ENCODE measurements at places on chromosomes 1 and 21.

DNA sequence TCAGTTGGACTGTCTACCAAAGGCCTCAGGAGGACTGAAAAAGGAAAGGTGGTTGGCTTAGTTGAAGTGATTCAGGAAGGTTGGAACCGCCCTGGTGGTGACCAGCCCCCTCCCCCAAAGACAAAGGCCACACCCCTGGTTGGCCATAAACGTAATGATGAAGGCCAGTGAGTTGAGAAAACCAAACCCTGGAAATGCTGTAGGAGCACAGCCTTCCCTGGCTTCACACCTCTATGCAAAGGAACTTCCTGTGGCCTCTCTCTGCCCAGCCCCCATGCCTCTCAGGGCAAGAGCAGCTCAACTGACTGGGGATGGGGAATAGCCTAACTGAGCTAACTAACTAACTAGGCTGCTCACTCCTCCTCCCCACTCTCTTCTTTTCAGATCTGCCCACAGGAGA, 90.4 kb downstream of the NPHP4 start:
- DNase-seq = no peak

GRCh38 chr1:29878501-29878900, 642.2 kb downstream of the PTPRU start:
- DNase-seq = no peak

- DNase-seq = no peak
These were observed 2.1 kb downstream of the ADORA1 start for GRCh38 chr1:203129501-203130231.

- no peak for DNase-seq
These were observed 56.7 kb downstream of the PTGS2 start for GRCh38 chr1:186623551-186623950.

GRCh38 chr21:38988509-38989378, 183.0 kb downstream of the ETS2 start:
- no peak for DNase-seq

DNA sequence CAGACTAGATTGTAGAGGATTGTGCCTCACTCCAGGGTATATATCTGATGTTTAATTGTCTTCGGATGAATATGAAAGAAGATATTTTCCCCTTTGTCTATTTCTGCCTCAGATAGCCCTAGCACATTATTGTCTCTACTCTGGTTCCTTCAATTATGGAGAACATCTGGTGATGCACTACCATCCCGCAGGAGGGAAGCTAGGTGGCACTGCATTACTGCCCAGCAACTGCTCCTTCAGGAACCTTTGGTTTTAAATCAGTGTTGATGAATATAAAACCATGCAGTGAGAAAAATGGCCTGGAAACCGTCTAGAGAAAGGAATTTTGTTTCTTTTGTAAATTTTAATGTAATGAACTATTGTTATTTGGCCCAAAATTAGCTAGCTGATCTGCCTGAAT, 68.5 kb downstream of the GPR88 start:
- DNase-seq = no peak

- no peak for DNase-seq
These were observed 5.6 kb upstream of the CENPS start for GRCh38 chr1:10424651-10425050.

- no peak for DNase-seq
These were observed 4.7 kb downstream of the AUNIP start for GRCh38 chr1:25854554-25854953.

- no peak for DNase-seq
These were observed 99.1 kb upstream of the RAB3GAP2 start for GRCh38 chr1:220371324-220371723.

GRCh38 chr1:45319761-45320160, 6.9 kb upstream of the HPDL start:
- DNase-seq = no peak

DNA sequence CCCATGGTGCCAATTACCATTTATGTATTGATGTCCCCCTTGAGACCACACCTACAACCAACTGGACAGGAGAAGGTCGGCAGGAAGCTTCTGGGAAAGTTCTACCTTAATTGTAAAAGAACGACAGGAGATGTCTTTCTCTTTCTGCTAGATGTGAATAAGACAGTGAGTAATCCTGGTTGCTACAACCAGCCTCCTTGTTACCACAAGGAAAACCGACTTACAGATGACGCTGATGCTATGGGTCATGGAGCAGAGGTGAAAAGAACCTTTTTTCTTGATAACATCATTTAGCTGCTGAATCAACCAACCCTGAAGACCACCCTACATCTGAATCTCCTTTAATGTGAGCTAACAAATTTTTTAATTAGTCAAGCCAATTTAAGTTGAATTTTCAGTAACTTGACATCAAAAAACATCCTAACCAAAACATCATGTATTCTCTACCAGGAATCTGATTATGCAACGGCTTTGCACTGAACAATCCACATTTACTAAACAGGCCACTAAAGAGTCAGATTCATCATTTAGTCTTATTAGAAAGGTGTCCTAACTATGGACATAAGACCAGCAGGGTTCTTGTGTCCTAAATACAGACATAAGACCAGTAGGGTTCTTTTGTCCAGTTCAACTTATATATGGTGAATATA, 23.0 kb downstream of the RGS2 start:
- DNase-seq = no peak

DNA sequence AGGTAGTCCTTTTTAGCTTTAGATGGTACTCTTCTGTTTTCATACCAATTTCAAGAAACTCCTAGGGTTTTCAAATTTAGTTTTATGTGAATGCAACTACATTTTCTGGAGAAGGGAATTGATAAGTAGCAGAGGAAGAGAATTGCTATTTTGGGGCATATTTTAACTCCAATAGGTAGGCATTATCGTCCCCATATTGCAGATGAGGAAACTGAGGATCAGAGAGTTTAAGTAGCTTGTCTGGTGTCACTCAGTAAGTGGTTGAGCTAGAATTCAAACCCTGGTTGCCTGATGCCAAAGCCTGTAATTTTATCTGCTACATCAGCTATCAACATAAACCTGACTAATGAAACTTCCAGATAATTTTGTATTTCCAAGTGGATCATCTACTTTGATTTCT, 1.9 kb downstream of the NFYC start:
- no peak for DNase-seq

- no peak for DNase-seq
These were observed 11.3 kb downstream of the BTG2 start for GRCh38 chr1:203316626-203317093.

DNA sequence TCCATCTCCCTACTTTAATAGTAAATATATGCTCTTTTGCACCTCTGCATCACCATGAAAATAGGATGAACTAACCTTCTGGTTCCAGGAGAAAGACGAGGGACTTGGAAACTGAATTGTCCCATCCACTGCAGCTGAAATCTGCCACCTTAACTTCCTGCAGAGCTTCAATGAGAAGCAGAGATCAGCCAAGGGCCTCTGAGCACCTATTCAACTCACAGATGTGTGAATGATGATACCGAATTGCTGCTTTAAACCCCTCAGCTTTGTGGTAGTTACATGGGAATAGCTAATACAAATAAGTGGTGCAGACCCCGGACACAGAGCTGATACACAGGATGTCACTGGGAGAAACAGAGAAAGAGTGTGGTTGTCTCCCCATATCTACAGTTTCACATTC, 616.8 kb downstream of the NCAM2 start:
- no peak for DNase-seq

- no peak for DNase-seq
These were observed 30.4 kb downstream of the CFAP74 start for GRCh38 chr1:1972976-1973715.

GRCh38 chr21:38956856-38957571, 151.3 kb downstream of the ETS2 start:
- no peak for DNase-seq

- DNase-seq = no peak
These were observed 52.2 kb downstream of the PHACTR4 start for GRCh38 chr1:28421744-28422143.

DNA sequence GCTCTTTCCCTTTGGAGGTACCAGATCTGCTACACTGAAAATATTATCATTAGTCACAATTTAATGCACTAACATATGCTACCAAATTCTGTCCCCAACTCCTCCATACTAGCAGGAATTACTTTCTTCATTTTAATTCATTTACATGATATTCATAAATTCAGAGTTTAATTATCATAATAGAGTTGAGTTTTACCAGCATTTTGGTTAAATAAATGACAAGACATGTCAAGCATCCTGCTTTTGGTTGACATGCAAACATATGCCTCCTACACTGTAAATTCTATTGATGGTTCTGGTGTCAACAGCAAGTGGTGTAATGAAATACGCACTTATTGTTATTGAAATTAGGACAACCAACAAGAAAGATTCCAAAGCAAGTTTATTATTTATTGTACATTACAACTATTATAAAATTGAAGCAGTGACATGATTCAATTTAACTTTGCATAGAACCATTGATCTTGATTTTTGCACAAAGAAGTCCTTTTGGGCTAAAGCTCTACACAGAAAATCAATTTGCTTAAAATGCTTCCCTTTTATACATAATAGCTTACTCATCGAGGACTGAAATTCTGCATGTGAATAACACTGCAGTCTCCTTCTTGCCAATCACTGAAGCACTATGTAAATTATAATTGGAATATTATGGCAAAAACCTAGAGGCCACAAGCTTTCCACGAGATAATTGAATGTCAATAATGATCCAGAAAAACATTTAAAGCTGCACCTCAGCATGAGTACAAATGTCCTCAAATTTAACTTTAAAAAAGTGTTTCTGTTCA, 728.6 kb upstream of the ADGRL2 start:
- no peak for DNase-seq

DNA sequence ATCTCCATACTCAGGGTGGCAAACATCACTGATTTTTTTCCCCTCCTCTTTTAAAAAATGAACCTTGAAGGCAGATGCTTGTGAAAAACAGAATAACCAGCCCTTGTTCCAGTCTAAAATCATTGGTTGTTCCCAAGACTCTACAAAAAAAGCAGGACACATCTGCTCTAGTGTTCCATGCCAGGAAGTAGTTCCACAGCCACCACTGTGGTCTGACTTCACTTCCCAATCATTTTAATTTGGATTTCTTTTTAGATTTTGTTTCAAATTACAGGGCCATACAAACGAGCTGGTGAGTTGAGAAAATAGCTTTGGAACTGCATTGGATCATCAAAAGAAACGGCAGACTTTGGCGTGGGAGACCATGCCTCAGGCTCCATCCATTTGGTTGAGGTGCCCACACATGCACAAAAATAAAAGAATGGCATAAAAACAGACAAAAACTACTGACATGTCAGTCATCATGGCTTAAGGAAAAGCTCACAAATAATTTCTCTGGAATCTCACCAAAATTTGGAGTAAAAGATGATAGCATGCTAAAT, 210.0 kb downstream of the GABPA start:
- DNase-seq = no peak

DNA sequence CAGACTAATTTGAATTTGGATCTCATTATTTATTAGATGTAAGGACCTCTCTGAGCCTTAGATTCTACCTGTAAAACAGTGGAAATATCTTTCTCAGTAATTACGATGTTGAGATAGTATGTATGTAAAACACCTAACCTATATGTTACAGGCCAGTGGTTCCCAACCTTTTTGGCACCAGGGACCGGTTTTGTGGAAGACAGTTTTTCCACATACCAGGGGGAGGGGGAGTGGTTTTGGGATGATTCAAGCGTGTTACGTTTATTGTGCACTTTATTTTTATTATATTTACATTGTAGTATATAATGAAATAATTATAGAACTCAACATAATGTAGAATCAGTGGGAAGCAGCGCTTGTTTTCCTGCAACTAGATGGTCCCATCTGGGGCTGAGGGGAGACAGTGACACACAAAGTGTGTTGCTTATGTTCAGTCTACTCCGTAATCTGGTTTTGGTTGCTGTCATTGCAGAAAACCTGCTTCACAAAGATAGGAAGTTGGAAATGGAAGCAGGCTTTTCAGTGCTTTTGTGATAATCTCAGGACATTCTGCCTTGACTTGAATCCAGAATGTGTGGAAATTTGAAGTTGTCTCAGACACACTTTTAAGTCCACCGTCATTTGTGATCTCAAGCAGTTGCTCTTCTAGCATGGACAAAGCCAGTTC, 12.8 kb downstream of the XPR1 start:
- no peak for DNase-seq

GRCh38 chr1:227263869-227264268, 54.4 kb downstream of the CDC42BPA start:
- DNase-seq = no peak

DNA sequence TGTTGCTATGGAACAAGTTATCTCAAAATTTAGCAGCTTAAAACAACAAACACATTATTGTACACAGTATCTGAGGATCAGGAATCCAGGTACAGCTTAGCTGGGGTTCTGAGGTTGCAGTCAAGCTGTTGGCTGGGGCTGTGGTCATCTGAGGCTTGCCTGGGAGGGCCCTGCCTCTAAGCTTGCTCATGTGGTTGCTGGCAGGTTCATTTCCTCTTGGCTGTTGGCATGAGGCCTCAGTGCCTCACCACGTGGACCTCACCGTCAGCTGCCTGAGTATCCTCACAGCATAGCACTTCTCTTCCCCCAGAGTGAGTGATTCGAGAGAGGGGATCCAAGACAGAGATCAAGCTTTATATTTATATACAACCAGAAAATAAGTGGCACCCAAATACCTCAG, 18.6 kb downstream of the NTPCR start:
- no peak for DNase-seq

GRCh38 chr21:21213297-21213696, 215.1 kb downstream of the NCAM2 start:
- DNase-seq = no peak

GRCh38 chr1:9758559-9759121, 65.1 kb downstream of the CLSTN1 start:
- DNase-seq = no peak

DNA sequence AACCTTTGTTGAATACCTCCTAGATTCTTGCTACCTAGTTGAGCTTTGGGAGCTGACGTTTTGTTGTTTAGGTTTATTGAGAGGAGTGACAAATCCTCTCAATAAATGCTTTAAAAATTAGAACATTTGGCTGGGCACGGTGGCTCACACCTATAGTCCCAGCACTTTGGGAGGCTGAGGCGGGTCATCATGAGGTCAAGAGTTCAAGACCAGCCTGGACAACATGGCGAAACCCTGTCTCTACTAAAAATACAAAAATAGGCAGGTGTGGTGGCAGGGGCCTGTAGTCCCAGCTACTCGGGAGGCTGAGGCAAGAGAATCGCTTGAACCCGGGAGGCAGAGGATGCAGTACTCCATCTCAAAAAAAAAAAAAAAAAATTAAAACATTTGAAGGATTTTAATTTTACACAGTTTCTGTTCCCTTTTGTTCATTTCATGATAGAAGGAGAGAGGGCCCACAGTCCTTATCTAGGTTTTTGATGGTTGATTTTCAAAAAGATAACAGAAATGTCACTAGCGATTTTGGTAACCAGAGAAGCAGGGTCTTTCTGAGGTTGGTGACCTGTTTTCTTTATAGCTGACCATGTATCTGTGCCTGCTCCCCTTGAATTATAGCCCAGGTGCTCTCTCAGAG, 44.2 kb upstream of the PIGV start:
- DNase-seq = no peak

DNA sequence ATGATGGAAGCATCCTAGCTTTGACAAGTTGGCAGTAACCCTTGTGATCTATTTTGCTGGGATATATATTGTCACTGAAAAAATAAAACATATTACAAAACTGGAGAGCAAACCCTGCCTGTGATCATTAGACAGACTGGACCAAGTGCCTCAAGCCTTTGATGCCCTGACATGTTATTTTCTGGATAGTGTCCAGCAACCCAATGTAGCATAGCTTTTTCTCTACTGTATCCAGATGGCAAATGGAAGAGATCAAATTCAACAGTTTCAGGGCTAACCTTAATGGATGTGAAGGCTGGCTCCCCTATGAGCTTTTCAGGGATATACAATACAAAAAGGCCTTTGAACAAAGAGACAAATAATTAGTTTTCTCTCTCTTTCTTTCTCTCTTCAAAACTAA, 25.1 kb downstream of the WARS2 start:
- no peak for DNase-seq

- no peak for DNase-seq
These were observed 13.8 kb downstream of the UBE4B start for GRCh38 chr1:10046356-10047085.
